CD8-positive, alpha-beta T cell (primary cell): ENCODE measurements at places on chromosomes 7 and 10.

DNA sequence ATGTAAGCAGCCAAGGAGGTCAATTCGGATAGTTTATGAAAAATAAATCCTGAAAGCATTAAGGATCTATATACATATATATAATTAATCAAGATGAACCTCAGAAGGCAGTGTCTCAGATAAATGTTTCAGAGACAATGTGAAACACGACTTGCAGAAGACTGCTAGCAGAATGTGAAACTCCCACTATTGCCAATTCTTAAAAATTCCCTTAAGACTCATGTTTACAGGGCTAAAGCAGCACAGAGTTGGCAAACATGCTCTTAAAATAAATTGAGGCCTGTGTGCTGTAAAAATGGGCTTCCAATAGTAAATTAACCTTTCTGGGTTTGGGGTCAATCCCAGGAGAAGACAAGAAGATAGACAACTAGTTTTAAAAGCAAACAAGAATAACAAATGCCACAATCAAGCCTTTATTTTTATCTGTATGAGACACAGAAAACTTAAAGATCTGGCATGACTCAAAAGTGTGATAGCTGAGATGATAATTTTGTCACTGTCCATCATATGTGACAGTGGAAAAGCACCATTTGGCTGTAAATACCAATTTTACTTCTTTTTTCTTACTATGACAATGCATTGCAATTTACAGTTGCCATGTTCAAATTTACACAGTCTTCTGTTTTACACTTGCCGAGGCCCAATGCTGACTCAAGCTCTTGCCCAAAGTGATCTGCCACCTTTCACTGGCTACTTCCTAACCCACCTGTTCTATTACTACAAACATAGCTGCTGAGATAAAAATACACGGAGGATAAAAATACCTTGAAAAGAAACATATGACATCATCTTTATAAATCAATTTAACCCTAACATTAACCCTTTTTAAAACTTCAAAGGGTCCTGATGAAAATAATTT lies 78.6 kb downstream of the CHCHD3 start:
- DNase-seq, result no peak

GRCh38 chr7:101939136-101939695 lies 121.8 kb downstream of the CUX1 start:
- no peak for DNase-seq

DNA sequence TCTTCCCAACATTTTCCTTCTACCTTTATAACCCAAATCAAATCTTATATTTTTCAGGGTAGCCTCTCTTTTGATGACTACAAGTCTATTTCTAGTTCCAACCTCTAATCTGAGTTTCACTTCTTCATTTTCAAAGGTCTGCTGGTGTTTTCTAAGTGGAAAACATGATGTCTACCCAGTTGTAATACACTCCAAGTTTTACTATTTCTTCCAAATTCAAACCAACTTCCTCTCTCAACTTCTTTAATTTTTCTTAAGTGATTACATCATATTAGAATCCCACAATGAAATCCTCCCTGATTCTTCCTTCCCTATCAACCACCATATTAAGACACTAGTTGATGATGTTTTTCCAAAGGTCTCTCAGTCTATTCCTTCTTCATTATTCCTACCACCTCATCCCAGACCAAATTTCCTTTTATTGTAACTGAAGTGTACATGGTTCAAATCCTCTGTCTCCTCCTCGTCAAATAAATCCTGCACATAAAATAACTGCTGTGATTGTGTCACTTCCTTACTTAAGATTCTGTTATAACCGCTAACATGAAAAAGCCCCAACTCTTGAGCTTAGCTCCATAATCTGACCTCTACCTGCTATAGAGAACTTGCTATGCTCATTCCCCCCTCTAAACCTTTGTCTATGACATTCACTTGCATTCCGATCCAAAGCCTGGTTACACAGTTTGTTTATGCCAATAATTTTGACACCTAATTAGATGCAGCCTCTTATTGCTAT lies 12.7 kb downstream of the TAS2R38 start:
- no peak for DNase-seq

- DNase-seq, result no peak
Measured at GRCh38 chr7:8217200-8218068, 44.5 kb downstream of the ICA1 start.

GRCh38 chr10:510415-510881 lies 179.0 kb downstream of the DIP2C start:
- no peak for DNase-seq

DNA sequence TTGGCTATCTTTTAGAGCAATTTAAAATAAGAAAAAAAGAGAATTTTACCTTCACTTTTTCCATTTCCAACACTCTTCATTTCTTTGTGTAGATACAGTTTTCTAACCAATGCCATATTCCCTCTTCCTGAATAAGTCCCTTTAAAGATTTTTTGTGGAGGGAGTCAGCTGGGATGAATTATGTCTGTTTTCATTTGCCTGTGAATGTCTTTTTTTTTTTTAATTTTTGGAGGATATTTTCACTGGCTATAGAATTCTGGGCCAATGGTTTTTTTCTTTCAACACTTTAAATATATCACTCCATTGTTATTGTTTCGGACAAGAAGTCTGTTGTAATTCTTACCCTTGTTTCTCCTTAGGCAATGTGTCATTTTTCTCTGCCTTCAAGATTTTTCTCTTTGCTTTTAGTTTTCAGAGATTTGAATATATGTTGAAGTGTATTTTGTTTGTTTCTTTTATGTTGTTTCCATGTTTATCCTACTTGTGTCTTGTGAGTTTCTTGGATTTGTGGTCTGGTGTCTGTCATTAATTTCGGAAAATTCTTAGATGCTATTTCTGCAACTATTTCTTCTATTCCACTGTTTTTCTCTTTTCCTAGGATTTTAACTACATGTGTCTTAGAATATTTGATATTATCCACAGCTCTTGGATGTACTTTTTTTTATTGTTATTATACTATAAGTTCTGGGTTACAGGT lies 20.0 kb upstream of the CXCL12 start:
- DNase-seq, result no peak

GRCh38 chr7:156780724-156781455 lies 112.1 kb downstream of the LMBR1 start:
- DNase-seq, result no peak

DNA sequence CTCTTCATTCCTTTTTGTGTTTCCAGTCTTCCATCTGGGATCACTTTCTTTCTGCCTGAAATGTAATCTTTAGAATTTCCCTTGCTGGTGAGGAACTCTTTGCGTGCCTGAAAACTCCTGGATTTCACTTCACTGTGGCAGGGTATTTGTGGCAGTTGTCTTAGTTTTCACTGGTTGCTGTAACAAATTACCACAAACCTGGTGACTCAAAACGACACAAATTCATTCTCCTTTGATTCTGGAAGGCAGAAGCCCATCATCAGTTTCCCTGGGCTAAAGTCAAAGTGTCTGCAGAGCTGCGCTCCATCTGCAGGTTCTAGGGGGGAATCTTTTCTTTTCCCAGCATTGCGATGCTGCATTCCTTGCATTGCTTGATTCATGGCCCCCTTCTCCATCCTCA lies 109.3 kb downstream of the RBM20 start:
- DNase-seq, result no peak

DNA sequence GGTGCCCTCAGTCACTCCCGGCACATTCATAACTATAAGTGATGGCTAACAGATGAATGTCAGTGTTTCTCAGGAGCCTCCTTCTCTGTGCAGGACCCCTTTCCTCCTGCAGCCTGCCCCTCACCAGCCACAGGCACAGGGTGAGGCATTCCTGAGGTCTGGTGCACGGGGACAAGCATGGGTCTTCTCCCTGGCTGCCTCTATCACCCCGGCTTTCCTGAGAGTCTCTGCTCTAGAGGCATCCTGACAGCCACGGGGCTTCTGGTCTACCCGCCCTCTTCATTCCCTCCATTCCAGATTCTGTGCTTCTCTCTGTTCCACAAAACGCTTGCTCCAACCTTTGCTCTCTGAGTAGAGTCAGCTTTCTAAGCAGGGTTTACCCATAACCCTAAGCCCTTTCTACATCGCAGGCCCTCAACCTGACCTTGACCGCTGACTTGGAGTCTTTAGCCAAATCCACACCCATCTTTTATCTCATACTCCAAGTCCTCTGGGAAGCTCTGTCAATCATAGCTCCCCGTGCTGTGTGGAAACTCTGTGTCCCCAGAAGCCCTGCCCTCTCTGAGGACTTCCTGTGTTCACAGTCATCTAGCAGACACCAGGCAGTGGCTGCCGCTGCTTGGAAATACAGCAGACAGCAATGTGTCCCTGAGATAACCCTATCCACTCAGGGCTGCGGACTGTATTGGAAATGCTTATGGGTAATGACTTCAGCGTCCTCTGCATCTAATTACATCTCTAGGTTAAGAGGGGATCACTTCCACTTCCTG lies 159.0 kb downstream of the SFMBT2 start:
- no peak for DNase-seq

DNA sequence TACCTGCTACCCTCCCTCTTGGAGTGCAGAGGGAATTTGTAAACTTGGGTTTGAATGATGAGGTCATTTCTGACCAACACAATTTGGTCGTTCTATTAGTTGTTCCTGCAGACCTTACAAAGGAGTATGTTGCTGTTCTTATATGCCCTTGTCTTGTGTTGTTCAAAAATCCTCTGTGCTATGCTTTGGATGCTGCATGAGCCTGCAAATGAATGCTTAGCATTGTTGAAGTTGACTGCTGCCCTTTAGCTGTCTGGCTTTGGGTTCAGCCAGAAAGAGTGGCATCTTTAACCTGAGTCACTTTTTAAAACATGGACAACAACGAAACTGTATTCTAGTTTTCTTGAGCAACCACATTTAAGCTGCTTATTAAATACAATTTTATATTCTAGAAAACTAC lies 80.3 kb downstream of the SND1 start:
- no peak for DNase-seq

DNA sequence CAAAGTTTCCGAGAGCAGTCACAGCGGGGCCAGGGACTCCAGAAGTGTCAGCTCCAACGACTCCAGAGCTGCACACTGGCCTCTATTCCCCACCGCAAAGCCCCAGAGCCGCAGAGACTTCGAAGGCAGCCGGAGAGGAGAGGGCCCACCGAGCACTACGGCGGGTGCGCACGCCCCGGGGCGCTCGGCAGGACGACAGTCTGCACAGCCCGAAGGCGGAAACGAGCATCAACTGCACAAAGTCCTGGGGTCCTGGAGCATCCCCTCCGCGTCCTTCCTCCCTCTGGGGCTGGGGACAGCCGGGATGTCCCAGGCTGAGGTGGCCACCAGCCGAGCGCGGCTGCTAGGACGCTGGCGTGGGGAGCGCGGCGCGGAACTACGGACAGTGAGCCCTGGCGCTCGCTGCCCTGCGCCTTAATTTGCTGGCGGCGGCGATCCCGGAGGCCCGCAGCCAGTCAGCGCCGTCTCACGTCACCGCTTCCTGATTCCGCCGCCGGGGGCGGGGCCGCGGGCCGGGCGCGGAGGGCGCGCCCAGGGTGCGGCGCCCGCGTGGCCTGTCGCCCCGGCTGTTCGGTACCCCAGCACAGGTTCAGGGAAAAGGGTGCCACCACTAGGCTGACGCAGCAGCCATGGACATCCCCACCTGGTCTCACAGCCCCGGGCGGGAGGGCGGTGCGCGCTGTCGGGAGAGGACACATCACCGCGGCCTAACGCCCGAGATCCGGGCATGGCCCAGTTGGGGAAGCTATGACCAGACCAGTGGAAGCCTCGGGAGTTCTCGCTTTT lies at the start of gene TBX20:
TBX20 (minus strand) TSS at position 391 of the 786 bp plus-strand sequence. CDS start 480 bp downstream, outside the sequence.
- no peak for DNase-seq

GRCh38 chr10:112896722-112897121 lies 53.3 kb upstream of the TCF7L2 start:
- no peak for DNase-seq

DNA sequence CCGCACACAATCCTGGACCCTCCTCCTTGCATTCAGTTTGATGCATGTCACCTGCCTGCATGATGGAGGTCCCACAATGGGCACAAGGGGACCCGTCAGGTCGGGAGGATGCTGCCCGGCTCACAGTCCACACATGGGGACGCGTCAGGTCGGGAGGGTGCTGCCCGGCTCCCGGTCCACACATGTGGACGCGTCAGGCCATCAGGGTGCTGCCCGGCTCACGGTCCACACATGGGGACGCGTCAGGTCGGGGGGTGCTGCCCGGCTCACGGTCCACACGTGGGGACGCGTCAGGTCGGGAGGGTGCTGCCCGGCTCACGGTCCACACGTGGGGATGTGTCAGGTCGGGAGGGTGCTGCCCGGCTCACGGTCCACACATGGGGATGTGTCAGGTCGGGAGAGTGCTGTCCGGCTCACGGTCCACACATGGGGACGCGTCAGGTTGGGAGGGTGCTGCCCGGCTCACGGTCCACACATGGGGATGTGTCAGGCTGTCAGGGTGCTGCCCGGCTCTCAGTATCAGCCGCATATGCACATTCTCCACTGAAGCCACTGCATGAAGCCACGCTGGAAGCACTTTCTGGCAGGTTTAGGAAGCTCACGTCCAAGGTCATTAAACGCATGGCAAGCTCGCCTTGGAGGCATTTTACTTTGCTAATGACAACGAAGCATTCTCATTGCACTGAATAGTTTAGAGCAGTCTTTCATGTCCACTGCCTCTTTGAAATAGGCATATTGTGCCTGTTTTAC lies 50.3 kb downstream of the DIP2C start:
- DNase-seq, result no peak

- no peak for DNase-seq
Measured at GRCh38 chr7:105017657-105018365, 3.8 kb downstream of the KMT2E start.

DNA sequence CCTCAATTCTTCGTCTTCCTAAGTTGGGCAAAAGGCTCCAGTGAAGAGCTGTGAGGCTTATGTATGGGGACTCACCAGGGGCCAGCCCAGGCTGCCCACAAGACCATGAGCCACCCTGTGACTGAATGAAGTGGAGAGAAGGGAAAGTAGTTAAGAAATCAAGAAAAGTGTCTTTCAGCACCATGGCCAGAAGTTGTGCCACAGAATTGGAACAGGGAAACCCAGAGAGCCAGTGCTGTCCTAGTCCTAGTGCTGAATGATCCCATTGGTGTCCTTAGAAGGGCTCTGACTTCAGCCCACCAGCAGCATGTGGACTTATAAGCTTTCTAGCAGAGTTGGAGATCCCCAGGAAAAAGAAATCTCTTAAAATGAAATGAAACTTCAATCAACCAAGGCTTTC lies 37.0 kb upstream of the CCSER2 start:
- DNase-seq, result no peak

- no peak for DNase-seq
Measured at GRCh38 chr10:109348324-109348723, 575.0 kb downstream of the XPNPEP1 start.

- no peak for DNase-seq
Measured at GRCh38 chr7:17654940-17655339, 285.4 kb downstream of the SNX13 start.

DNA sequence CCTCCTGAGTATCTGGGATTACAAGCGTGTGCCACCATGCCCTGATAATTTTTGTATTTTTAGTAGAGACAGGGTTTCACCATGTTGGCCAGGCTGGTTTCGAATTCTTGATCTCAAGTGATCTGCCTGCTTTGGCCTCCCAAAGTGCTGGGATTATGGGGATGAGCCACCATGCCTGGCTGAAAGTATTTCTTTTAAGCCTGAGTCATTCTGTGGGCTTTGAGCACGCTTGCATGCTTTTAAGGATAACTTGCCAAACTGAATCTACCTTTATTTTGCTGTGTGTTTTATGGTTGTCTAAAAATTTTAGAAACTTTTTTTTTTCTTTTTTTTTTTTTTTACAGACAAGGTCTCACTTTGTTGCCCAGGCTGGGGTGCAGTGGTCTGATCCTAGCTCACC lies 33.2 kb downstream of the CNNM2 start:
- DNase-seq, result no peak

- DNase-seq, result no peak
Measured at GRCh38 chr7:36475381-36475780, 85.7 kb downstream of the ANLN start.

GRCh38 chr7:158094671-158095226 lies 492.9 kb downstream of the PTPRN2 start:
- no peak for DNase-seq
